ENCODE measurements at places on chromosomes 2 and 18.

- DNase-seq, result no peak
These were observed 220.0 kb downstream of the METTL4 start for GRCh38 chr18:2351126-2351850.

DNA sequence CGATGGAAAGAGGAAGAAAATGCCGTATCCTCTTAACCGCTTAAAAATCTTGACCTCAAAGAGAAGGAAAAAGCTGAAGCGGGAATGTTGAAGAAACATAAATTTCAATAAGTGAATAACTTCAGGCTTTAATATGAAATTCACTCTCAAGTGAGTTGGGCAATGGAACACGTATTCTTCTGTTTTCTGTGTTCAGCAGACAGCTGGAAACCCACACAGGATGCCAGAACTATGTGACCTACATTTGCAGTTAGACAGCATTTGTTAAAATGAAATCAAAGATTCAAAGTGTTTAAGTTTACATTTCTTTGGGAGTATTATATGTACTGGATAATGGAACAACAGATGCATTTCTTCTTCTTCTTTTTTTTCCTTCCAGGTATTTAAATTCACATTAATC is 80.5 kb upstream of the SPATS2L start:
- DNase-seq, result no peak

- no peak for DNase-seq
These were observed 2.2 kb downstream of the LOXL3 start for GRCh38 chr2:74551530-74551929.

- no peak for DNase-seq
These were observed 37.5 kb upstream of the SCN9A start for GRCh38 chr2:166413255-166413654.

DNA sequence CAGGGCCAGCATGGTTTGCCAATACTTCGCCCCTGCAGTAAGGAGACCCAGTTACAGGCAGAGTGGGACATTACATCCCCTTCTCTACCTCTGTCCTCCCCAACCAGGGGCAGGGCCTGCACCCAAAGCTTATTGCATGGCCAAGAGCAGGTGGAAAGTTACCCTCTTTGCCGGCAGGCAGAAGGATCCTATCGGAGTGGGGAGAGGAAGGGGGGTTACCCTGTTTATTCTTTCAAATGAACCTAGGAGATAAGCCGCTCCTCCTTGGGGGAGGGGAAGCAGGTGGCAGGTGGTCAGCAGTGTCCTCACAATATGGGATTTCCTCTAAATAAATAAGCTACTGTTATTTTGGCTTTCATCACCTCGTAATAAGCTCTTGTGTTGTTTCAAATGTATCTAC is 53.9 kb downstream of the SPATS2L start:
- no peak for DNase-seq

GRCh38 chr18:61893309-61893970 is 633 bp upstream of the RNF152 start:
- no peak for DNase-seq

DNA sequence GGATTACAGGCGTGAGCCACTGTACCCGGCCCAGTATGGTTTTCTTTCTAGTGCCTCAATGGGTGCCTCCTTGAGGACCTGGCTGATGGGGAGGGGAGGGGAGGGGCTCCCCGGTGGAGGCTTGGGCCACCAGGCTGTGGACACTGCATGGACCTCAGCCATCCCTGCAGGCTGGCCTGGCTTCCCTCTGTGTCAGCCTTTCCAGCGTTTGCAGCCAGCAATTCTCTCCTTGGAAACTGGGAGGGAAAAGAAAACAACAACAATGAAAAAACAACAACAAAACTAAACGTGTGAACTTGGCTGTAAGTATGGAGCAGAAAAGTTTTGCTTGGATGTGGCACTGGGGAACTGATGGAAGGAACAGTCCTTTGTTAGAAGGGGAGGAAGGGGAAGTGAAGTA is 159.3 kb downstream of the GLI2 start:
- DNase-seq, result no peak

DNA sequence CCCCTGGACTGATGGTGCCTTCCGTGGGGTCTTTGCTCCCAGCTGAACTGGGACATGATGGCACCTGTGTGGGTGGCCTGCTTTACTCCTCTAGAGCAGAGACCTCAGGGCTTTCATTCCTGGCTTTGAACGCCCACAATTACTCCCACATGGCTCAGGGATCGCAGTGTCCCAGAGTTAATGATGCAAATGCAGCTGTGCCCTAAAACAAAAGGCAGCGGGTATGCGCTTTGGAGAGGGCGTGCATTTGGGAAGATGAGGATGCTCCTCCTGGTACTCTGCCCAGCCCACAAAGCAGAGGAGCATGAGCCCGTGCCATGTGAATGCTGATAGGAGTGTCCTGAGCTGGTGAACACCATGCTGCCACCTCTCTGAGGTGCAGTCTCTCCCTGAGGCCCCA is 173.4 kb downstream of the FHOD3 start:
- DNase-seq, result no peak

GRCh38 chr2:73130790-73131189 is 18.0 kb upstream of the RAB11FIP5 start:
- no peak for DNase-seq

DNA sequence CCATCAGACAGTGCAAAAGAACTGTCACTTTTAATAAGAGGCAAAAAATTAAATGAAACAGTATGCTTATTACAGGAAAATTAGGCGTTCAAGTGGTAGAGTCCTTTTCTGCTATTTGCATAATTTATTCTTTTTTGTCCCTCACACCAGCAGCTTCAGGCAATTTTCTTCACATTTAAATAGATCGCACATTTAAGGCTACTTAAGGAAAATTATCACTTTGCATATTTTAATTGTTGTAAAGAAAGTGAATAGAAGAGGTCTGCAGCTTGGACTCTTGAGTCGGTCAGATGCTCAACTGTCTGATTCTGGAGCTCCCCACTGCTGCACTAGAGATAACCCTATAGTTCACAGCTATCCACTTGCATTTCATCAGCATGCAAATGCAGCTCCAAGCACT is 141.3 kb downstream of the FIGN start:
- DNase-seq, result no peak

- no peak for DNase-seq
These were observed 229.0 kb downstream of the MGAT5 start for GRCh38 chr2:134482766-134483340.

- no peak for DNase-seq
These were observed 80.2 kb downstream of the CDK15 start for GRCh38 chr2:201886504-201886903.

DNA sequence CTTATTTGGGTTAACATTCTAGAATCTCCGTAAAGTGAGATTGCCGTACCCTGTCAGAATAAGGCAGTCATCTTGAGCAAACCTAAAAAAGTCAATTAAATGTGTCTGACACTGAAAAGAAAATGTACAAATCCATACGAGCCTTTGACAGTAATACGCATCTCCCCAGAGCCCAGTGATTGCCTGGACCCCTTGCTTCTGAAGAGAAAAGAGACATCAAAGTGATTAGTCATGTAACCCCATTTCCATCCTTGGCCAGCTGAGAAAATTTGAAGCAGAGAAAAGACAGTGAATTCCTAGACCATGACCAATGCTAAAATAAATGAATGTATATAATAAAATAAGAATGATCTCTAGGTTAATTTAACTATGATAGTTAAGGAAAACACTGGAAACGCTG is 1499.4 kb downstream of the SUCLG1 start:
- DNase-seq, result no peak

DNA sequence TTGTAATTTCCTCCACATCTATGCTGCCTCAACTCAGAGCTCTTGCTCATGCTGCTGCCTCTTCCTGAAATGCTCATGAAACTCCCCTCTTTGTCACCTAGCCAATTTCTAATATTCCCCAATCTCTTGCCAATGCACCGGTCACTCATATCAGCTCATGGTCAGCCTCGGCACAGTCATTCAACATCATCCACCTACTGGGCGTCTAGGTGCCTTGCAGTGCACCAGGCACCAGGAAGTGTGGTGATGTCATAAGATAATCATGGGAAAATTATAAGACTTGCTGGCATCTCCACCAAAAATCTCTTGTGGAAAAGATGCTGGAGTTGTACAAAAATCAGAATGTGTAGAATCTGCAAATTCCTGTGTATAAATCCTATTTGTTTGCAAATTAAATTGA is 52.6 kb upstream of the RAB27B start:
- no peak for DNase-seq

DNA sequence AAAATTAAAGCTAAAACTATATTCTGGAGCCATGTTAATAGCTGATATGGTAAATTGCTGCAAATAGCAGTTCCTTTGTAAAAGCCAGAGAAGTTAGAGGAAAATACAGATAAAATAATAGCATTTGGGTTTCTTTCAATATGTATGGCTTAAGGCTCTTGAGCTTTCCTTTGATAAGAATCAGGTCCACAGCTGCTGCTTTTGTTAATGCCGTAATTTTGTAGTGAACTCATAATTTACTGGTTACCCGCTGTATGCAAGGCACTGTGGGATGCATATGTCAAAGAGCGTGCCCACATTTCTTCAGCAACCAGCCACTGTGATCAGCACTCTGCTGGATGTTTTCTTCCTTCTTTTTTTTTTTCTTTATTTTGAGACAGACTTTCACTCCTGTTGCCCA is 79.1 kb downstream of the MOGAT1 start:
- no peak for DNase-seq

DNA sequence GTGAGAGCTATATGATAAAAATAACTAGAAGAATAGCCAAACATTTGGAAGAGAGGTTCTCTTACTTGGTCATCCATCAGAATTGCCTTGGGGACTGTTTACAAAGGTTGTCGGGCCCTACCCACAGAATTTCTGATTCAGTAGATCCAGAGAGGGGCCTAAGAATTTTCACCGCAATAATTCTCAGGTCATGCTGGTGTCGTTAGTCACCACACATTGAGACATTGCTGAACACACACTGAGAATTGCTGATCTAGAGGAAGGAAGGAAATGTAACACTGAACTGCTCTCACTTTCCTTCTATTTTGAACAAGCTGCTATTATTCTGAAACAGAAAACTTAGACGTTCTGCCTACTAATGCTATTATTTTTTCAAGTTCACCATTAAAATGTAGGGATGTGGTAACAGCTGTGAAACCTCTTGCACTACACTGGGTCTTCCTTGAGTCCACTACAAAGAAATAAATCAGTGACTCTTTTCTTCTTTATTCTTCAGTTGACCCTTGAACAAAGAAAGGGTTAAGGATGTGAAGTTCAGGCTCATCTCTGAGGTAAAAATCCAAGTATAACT is 491.3 kb downstream of the DPP10 start:
- no peak for DNase-seq

- no peak for DNase-seq
These were observed 296.2 kb upstream of the SMIM21 start for GRCh38 chr18:75723521-75724340.

- no peak for DNase-seq
These were observed 37.7 kb downstream of the HAT1 start for GRCh38 chr2:171959998-171960397.

Data from stimulated activated CD8-positive, alpha-beta memory T cell treated with anti-CD3 and anti-CD28 coated beads, Interleukin-12 subunit alpha, Interleukin-12 subunit beta, amount 100 ng/mL, for 4 hours (primary cell).